ENCODE measurements at places on chromosomes 3 and 15.

GRCh38 chr3:183541235-183541655 is 14.3 kb downstream of the KLHL6 start:
- no peak for DNase-seq

DNA sequence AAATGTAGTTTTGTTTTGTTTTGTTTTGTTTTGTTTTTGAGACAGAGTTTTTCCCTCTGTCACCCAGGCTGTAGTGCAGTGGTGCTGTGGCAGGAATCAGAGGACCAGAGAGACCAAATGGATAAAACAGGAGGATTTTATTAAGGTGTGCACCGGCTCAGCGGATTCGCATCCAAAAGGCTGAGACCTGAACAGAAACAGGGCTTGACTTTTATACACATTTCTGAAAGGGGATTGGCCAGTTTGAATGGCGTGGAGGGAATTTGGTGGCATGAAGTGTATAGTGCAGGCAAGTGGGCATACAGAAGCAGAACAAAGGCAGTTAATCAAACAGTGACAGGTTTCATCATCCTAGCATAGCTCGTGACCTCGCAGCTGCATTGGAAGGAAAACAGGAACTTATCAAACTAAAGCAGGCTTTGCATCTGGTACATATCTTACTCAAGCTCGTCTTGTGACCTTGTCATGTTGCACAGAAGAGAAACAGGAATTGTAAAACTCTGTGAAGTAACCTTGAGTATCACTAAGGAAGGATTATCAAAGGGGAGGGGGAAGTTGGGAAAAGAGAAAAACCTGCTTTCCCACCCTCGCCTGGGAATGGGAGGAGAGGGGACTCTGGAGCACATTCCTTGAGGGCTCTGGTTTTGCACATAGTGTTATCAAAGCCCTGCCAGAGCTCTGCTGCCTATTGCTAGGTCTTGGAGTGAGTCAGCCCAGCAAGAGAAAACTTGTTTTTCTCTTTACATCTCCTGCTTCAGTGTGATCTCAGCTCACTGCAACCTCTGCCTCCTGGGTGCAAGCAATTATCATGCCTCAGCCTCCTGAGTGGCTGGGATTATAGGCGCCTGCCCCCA is 38.5 kb downstream of the C3orf62 start:
- no peak for DNase-seq

DNA sequence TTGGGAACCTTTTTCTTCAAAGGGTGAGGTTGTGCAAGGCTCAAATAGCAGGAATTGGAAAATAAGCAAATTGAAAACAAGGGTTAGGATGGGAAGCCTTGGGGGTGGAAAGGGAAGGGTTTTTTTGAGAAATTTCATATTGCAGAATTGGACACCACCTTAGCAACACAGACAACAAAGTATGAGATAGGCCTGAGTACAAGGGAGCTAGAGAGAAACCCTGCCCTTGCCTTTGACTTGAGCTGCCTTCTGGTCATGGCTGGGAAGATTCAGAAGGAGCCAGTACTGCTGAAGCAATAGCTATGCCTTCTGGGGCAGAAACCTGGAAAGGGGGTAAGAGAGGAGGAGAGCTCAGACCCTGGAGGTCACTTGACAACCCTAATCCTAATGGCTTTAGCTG is 445.6 kb downstream of the ERC2 start:
- no peak for DNase-seq

GRCh38 chr15:55819397-55820034 is 76.6 kb upstream of the PRTG start:
- DNase-seq, result no peak

DNA sequence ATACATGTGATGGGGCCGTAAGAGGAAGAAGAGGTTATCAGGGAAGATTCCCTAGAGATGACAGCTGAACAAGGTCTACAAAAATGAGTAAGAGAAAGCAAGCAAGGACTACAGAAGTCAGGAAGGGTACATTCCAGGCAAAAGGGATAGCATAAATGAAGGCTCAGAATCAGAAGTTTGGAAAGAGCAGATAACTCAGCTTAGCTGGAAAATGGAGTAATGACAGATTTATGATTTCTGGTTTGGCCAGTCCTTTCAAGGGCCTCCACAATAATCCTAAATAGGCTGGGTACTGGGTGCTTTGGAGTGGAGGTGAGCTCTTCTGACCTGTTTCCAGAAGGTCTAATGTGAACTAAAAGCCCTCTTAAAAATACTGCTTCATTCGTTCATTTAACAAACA is 110.7 kb downstream of the MYO5A start:
- no peak for DNase-seq

GRCh38 chr3:42088803-42089530 is 2.2 kb upstream of the TRAK1 start:
- no peak for DNase-seq

DNA sequence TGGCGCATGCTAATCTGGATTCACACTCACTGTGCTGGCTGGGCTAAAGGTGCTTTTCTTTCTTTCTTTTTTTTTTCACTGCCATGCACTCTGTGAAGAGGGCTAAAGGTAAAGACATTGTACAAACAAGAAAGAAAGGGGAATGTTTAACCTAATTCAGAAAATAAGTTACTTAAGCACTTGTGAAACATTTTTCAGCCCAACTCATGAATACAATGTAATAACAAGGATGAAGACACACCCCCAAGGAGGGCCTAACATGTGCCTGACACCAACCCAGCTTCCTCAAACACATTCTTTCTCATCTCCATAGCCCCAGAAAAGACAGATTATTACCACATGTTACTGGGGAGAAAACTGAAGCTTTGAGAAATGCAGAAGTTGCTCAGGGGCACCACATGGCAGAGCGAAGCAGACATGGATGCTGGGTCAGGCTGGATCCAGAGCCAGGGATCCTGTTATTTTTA is 5.7 kb downstream of the STIMATE start:
- DNase-seq, result no peak

DNA sequence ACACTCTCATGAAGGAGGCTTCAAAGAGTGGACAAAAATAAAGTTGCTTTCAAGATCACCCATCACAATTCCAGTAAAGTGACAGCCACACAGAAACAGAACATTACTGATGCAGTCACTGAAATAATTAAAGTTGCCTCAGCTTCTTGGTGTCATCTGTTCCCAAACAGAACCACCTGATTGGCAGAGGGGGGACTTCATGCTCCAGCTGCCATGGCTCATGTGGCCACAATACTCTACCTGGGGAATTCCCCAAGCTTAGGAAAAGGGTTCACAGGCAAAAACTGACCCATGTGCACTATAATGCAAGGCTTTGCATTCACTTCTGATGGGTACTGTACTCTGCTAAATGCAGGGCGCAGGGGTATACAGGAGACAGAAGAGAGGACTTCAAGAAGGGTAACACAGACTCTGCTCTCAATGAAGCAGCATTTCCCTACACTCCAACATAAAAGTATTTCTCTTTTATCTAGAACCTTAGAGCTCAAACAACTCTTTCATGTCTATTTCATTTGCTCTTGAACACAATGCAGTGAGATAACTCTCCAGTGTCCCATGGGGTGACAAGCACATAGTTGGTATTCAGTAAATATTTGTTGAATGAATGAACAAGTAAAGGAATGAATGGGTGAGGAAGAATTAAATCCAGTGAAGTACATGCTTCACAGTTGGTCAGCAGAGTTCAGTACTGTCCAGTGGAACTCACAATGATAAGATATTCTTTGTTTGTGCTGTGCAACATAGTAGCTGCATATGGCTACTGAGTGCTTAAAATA is 8.6 kb upstream of the CTNNB1 start:
- no peak for DNase-seq

GRCh38 chr3:30914696-30915095 is 20.2 kb upstream of the GADL1 start:
- no peak for DNase-seq

DNA sequence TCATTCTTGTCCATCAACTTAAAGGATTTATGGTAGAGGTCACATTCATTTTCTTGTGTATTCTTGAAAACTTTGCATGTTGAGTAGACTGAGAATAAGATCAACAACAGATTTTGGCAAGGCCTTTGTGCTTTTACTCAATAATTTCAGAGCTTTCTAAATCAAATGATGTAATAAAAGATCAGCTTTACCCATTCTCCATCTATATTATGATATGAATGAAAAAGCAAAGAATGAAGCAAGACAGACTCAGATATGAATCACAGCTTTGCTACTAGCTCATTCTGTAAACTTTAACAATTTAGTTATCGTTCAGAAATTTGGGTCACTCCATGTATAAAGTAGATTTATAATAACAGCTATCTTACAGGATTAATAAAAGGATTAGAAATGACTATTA is 275.8 kb upstream of the ARL6 start:
- no peak for DNase-seq

GRCh38 chr3:33883538-33883950 is 85.1 kb downstream of the PDCD6IP start:
- DNase-seq, result no peak

- no peak for DNase-seq
Measured at GRCh38 chr3:19539518-19540392, 391.4 kb downstream of the KCNH8 start.

DNA sequence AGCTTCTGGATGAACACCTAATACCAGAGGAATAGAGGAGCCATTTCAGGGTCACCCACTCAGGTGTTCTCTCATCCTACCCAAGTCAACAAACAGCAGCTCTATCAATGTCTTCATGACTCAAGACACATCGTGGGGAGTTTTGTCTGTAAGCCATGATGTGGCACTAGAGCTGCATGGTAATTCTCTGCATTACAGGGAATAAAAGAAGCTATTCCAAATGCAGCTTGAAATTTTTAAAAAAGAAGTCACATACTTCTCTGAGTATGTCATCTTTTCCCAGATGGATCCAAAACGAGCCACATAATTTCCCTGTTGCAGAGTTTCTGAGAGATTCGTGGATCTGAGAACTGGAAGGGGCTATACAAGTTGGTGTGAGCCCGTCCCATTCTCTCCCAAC is 6.1 kb upstream of the THSD4 start:
- DNase-seq, result no peak

DNA sequence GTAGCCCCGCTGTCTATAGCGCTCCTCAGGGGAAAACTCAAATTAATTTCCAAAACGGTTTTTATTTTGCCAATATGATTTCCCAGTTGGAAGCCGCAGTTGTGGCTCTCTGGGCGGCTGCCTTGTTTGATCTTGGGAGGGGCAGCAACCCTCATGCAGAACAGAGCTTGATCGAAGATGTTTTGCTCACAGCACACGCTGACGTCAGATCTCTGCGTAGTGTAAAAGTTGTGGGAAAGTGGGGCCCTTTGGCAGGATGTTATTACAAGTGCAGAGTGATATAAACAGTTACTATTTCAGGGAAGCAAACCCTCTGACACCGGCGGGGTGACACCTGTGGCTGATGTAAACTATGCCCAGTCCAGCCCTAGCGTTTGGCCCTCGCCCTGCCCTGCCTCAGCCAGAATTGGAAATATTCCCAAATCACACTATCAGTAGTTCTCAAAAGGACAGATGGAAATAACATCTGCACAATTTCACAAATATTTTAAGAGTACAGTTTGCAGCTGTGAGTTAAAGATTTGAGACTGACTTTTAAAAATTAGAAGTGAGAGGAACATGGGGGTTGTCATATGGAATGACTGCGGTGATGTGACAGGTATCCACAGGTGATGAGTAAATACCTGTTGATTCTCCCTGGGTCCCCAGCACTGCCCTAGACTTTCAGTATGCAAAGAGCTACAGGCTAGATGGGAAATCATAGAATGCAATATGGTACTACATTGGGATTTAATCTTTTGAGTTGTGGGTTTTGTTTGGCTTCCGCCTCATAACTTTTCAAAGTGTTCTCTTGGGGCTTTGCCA is 1.7 kb downstream of the SYNM start:
- no peak for DNase-seq

DNA sequence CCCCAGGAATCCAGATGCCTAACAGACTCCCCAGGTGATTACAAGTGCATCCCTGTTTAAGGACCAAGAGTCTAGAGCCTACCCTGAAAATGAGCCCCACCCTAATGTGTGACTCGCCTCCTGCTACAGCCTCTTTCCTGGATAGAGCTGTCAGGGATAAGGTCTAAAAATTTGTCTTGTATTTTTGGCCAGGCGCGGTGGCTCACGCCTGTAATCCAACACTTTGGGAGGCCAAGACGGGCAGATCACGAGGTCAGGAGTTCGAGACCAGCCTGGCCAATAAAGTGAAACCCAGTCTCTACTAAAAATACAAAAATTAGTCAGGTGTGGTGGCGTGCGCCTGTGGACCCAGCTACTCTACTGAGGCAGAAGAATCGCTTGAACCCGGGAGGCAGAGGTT is 11.2 kb downstream of the TMC3 start:
- DNase-seq, result no peak

DNA sequence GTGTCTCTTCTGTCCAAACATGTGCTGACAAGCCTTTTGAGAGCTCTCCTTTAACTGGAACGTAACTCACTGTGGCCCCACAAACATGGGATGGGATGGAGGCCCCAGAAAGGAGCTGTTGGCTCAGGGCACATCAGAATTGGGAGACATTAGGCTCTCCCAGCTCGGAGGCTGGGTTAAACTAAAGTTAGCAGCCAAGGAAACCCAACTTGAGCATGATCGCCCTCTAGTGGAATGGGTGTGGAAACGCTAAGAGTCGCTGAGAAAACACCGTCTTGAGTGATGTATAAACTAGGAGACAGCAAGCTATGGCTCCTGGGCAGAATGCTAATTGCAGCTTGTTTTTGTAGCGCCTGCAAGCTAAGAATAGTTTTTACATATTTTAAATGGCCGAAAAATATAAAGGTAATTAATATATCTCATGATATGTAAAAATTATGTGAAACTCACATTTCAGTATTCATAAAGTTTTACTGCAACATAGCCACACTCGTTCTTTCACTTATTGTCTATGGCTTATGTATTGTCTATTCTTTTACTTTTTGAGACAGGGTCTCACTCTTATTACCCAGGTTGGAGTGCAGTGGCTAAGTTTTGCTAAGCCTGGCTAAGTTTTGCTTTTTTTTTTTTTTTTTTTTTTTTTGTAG is 138.8 kb upstream of the HACD2 start:
- peak; percentile 23 for DNase-seq

GRCh38 chr3:40980467-40980866 is 218.8 kb upstream of the CTNNB1 start:
- no peak for DNase-seq

GRCh38 chr15:33243393-33243792 is 48.9 kb upstream of the FMN1 start:
- DNase-seq, result no peak

GRCh38 chr15:28998511-28998910 is 112.7 kb downstream of the APBA2 start:
- DNase-seq, result no peak

DNA sequence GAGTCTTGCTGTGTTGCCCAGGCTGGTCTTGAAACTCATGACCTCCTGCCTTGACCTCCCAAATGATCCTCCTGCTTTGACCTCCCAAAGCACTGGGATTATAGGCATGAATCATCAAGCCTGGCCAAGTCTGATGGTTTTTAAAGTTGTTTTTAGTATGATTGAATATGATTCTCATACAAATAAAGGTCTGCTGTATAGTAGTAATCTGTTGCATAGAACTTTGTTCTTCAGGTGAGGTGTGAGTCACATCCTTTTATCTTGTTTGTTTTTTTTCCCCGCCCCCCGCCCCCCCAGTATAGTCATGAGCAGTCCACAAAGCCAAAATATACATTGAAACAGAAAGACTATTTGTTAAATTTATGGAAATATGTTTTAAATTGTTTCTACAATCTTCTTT is 39.0 kb downstream of the UBE2E2 start:
- DNase-seq, result no peak

Data from activated T-cell treated with anti-CD3 and anti-CD28 coated beads for 48 hours (primary cell).